NCI-H1105 treated with DMSO at 0.1 percent for 48 hours (cell line): ENCODE measurements at places on chromosomes 7 and 10.
A peak's percentile ranks its signal among the peaks of the same experiment; 100 is the strongest.

DNA sequence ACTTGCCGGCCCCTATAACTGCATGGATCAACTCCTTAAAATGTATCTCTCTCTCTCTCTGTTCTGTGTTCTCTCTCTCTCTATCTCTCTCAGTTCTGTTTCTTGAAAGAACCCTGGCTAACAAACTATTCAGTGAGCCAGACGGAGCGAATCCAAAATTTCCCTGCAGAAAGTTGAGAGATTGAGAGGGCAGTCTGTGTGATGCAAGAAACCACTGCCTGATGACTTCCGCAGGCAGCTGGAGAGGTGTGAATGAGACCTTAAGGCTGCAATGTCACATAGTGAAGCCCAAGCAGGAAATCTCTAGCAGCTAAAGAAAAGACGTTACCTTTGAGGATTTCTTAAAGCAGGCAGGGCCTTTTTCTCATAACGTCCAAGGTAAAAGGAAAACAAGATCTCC is 17.3 kb downstream of the FAM107B start:
- DNase-seq = no peak

DNA sequence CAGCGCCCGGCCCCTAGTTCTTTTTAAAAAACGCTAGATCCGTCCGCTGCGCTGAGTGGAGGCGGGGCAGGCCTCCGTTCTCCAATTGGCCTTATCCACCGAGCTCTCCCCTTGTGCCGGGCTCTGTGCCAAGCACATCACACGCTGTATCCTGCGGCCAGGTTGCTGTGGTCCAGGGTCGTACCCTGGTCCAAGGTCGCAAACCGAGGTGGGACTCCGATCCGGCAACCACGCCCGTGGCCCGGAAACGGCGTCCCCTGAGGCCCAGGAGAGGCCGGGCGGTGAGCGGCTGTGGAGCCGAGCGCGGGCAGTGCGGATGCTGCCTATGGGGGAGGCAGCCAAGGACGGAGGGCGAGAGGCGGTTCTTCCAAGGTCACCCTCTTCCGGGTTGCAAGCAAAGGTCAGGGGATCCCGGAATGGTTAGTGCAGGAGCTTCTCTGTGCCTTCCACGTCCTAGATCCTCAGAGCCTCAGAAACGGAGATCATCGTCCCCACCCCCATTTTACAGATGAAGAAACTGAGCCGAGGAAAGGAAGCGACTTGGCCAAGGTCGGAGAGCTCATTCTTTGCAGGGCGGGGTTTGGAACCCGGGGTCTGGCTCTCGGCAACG is 72.4 kb upstream of the LRRC4 start:
- no peak for DNase-seq

DNA sequence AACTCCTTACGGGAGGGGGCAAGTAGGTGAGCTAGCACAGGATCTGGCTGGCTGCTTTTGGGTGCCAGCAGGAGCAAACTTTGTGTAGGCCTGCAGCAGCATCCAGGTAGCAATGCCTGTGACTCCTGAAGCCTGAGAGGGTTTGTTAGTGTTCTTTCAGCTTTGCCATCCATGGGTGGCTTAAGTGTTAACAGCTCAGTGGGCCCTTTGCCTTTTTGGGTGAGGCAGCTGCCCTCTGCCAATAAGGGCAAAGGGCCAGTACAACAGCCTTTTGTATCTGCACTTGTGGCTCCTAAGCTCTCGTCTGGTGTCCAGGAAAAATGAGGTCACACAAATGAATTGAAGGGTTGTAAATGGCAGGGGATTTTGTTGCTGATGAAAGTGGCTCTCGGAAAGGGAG is 359.0 kb upstream of the CHRM2 start:
- no peak for DNase-seq

DNA sequence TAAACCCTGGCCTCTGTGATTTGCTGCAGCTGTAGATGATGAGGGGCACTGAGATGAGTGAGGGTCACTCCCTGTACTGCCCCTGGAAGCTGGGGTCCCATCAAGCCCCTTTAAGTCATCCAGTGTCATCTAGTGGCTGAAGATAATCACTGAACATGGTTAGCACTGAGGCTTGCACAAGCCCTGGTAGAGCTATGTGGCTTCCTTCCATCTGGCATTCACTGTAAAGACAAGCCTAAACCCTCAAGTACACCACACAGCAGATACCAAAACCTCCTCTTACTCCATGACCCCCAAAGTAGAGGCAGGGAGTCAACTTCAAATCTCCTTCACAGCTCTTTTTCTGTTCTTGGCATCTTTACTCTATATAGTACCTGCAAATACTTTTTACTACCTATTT is 72.7 kb upstream of the MRLN start:
- DNase-seq = no peak

DNA sequence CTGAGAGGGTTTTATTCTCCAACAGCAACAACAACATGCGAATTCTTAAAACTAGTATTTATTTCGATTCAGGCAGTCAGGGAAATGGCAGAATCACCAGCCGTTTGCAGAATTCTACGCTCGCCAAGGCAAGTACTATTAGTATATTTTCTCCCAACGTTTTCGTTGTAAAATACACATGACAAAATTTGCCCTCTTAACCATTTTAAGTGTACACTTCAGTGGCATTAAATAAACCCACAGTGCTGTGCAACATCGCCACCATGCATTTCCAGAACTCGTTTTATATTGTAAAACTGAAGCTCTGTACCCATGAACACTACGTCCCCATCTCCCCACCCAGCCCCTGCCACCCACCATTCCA is 10.8 kb downstream of the EN2 start:
- DNase-seq = no peak

- DNase-seq = no peak
Measured at GRCh38 chr7:68243128-68243527, 1246.5 kb downstream of the TYW1 start.

GRCh38 chr7:107810626-107811025 is 7.6 kb upstream of the SLC26A3 start:
- no peak for DNase-seq

DNA sequence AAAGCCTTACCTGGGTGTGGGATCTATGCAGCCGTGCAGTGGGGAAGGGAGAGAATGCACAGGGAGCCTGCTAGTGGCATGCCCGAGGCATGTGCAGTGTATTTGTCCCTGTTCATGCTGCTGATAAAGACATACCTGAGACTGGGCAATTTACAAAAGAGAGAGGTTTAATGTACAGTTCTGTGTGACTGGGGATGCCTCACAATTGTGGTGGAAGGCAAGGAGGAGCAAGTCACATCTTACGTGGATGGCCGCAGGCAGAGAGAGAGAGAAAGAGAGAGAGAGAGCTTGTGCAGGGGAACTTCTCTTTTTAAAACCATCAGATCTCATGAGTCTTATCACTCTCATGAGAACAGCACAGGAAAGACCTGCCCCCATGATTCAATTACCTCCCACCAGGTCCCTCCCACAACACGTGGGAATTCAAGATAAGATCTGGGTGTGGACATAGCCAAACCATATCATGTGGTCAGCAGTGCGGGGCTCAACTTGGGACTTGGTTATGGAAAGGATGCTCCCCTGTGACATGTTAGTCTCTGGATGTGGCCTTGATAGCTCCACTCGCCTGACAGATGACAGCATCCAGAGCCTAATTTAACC is 128.9 kb downstream of the DOCK1 start:
- DNase-seq = no peak

GRCh38 chr10:5935628-5936027 is 41.7 kb downstream of the IL15RA start:
- no peak for DNase-seq

DNA sequence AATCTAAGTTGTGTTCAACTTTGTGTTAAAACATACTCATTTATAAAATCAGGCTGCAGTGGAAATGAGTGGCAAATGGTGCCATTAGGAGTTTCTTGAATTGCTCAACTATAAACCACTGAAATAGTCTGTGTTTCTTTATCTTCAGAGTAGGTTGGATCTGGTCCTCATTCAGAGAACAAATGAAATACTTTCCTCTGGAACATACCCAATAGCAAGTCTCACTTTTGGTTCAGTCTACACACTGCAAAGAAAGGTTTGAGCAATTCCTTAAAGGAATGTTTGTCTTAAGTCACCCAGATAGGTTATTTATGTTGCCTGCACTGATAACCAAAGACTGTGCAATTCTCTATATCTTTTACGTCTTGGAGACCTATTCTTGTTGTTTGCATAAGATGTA is 62.5 kb downstream of the ABCB4 start:
- DNase-seq = no peak

DNA sequence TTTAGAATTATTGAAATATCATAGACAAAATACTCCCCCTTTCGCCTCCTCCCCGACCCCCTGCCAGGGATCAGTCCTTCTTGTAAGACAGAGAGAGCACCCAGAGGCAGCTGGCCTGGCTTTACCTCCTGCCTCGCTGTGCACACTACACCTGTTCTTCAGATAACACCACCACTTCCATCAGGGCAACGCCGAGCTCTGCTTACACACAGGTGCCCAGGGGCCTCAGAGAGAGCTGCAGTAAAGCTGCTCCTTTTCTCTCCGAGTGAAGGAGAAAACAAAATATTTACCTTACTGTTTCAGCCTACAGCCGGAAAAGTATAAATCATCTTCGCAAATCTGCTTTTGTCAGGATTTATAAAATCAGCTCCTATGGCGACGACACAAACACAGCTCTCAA is 80.7 kb downstream of the HIPK2 start:
- DNase-seq = no peak

- no peak for DNase-seq
Measured at GRCh38 chr7:37245590-37245989, 203.1 kb downstream of the ELMO1 start.

DNA sequence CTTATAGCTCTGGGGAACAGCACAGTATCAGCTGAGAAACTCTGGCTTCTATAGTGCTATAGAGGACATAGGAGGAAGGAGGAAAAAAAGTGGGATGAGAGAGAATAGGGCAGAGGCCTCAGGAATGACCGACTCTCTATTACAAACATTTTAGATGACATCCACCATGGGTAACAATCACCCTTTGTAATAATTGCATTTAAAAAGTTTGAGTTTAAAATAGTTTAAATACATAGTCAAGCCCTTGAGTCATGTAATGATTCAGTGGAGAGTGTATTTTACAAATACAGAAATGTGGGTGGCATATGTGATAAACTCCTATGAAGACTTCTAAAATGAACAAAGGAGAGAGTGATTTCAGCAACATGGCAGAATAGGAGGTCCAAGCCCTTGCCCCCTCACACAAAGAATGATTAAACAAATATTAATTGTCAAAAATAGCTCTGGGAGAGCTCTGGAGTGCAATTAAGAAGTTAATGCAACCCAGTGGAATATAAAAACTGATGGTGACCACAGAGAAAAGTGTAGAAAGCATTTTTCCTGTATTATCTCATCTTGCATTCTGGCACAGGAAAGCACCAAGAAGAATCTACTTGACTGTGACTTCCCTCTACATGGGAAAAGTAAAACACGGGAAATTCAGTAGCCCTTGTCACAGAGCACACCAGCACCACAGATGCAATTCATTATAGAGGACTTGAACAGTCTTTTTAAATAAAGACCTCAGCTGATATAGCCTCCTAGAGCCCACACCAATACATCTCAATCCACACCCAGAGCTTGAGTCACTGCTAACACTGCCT is 569.0 kb upstream of the SORCS1 start:
- DNase-seq = no peak

- DNase-seq = no peak
Measured at GRCh38 chr10:119401671-119402395, 140.7 kb downstream of the RGS10 start.

GRCh38 chr7:142181211-142181610 is 69.7 kb downstream of the MGAM2 start:
- DNase-seq = no peak

GRCh38 chr7:101096957-101097347 is 11.7 kb downstream of the TRIM56 start:
- DNase-seq = no peak

DNA sequence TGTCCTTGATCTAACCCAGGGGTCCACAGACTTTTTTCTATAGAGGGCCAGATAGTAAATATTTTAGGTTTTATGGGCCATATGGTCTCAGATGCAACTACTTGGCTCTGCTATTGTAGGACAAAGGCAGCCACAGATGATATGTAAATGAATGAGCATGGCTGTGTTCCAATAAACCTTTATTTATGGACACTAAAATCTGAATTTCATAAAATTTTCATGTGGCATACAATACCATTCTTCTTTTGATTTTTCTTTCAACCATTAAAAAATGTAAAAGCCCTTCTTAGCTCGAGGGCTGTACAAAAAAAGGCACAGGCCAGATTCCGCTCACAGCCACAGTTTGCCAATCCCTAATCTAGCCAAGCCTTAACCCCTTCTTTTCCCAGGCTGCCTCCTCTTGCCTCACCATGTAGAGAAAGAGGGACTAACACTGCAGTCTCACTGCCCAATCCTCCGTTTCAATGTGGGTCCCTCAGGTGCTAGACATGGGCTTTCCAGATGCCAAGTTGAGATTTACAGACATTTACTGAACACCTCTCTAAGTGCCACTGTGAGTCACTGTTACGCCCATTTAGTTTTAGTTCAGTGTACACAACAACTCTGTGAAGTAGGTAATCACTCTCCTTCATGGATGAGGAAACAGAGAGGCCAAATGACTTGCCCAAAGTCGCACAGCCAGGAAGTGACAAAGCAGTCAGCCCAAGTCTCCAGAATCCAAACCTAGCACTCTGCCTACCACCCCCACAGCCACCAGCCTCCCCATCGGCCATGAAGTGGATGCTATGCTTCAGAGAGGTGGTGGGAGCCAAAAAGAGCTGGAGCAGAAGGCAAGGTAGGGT is 132.6 kb upstream of the PDLIM1 start:
- DNase-seq = no peak

GRCh38 chr7:28580665-28581064 is 168.3 kb downstream of the CREB5 start:
- DNase-seq = peak; percentile 94

DNA sequence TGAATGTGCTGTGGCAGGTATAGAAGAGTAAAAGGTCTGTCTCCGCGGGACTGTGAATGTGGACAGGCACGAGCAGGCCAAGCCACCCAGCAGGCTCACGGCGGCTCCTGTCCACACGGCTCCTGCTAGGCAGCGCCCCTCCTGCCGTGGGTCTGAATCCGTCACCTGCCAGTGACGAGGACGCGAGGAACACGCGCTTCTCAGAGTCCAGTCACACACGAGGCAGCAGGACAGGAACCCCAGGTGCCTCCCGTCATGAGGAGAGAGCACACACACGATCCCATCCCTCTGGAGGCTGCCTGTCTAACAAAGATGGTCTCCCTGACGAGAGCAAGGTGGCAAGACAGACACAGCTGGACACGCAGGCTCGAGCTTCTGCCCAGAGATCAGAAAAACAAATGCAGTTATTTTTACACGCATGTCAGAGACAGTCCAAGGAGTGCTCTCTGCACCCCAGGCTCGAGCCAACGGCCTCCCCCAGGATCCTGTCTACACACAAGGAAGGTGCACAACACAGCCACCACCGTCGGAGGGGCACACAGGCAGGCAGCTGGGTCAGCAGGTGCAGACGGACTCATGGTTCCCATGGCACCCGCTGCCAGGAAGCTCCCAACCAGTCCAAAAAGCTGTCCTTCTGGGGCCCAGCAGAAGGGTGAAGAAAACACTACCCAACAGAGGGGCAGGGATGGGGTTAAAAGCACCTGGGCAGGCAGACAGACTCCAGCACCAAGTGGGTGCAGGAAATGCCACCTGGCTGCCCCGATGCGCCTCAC is 103.2 kb downstream of the MAD1L1 start:
- DNase-seq = no peak

DNA sequence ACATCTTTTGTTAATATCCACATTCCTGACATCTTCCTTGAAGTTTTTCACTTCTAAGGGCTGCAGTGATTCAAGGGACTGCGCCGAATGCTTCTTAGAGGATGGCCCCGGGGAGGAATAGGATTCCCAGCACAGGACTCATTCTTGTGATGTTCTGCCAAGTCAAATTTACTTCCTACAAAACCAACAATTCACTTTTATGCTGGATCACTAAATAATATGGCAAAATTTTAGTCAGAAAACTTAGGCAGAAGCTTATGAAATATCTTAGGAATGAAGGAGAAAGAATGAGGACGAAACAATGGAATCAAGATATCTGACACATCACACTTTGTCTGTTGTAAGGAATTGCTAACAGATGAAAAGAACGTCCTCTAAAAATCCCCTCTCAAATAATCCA is 151.5 kb downstream of the JAZF1 start:
- DNase-seq = no peak
